ENCODE measurements at places on chromosomes 12 and 14.

- DNase-seq, result no peak
Observed at GRCh38 chr14:42149609-42150261, 543.1 kb downstream of the LRFN5 start.

DNA sequence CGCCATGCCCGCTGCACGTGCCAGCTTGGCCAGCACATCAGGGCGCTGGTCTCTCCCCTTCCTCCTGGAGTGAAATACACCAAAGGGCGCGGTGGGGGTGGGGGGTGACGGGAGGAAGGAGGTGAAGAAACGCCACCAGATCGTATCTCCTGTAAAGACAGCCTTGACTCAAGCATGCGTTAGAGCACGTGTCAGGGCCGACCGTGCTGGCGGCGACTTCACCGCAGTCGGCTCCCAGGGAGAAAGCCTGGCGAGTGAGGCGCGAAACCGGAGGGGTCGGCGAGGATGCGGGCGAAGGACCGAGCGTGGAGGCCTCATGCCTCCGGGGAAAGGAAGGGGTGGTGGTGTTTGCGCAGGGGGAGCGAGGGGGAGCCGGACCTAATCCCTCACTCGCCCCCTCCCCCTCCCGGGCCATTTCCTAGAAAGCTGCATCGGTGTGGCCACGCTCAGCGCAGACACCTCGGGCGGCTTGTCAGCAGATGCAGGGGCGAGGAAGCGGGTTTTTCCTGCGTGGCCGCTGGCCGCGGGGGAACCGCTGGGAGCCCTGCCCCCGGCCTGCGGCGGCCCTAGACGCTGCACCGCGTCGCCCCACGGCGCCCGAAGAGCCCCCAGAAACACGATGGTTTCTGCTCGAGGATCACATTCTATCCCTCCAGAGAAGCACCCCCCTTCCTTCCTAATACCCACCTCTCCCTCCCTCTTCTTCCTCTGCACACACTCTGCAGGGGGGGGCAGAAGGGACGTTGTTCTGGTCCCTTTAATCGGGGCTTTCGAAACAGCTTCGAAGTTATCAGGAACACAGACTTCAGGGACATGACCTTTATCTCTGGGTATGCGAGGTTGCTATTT is 914 bp upstream of the CCND2 start:
- DNase-seq, result no peak

DNA sequence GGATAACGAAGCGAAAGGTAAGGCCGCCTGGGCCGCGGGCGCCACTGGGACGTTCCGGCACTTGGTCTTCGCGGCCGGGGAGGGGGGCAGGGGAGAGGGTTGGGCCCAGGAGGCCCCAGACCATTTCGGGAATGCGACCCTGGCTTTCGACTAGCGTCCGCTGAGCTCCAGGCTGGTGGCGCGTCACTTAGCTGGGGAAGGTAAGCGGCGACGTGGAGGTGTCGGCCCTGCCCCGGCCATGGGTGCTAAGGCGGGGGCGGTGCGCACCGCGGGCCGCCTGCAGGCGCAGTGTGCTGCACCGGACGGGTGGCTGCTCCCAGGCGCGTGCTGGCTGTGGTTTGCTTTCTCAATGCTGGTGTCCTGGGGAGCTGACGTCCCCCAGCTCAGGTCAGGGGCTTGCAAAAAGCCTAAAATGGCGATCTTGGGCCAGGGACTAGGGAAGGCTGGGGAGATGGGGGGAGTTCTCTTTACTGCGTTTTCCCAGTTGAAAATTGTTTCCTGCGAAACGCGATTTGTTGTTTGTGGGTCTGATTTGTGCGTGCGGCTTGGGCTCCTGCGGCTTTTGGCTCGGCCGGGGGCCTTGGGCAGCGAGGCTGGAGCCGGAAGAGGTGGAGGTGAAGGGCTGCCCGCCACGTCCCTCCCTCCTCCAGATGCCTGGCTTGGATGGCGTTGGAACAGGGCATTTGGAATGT is 1.2 kb downstream of the HOXC10 start:
- no peak for DNase-seq

DNA sequence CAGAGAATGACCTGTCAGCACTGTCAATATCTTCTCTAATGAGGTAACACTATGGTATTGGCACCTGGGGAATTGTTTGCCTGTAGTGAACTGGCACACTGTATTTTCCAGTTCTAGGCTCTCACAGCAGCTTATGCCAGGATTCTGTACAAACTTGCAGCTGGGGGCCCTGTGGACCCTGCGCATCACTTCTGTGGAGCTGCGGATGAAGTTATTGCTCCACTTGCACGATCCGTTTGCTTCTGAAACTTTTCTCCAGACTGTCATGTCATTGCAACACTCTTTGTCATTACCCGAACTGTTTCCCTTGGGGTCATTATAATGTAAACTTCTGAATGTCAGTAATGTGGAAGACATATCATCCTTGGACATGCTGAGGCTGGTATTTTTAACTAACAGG is 3.9 kb downstream of the RNASE11 start:
- DNase-seq, result no peak

DNA sequence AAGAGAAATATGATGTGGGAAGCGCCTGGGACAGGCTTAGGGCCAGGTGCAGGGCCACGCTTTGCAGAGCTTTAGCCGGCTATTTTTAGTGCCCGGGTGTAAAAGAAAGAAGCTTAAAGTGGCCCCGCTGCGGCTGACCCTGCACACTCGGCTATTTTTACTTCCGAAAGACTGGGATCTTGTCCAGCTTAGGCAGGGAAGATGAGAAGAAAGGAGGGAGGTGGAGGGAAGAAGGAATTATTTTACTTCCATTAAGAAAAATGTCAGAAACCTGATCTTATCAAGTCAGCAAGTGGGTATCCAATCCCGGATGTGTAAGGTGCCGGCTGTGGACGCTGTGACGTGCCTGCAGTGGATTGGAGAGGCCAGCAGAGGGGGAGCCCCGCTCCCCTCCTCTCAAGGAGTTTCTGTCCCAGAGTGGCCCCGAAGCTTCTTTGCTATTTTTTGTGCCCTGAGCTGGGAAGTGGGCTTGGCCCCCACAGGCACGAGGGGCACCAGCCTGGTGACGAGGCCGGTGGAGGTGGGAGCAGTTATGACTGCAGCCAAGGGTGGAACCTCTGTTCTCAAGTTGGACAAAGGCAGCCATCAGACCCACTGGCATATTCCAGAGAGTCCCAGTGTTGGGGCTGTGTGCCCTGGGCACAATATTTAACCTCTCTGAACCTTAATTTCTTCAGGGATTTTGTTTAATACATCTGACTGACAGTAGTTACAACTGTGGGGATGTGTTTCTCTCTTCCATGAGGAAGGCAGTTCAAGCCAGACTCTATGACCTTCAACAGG is 97.7 kb downstream of the ESRRB start:
- no peak for DNase-seq

DNA sequence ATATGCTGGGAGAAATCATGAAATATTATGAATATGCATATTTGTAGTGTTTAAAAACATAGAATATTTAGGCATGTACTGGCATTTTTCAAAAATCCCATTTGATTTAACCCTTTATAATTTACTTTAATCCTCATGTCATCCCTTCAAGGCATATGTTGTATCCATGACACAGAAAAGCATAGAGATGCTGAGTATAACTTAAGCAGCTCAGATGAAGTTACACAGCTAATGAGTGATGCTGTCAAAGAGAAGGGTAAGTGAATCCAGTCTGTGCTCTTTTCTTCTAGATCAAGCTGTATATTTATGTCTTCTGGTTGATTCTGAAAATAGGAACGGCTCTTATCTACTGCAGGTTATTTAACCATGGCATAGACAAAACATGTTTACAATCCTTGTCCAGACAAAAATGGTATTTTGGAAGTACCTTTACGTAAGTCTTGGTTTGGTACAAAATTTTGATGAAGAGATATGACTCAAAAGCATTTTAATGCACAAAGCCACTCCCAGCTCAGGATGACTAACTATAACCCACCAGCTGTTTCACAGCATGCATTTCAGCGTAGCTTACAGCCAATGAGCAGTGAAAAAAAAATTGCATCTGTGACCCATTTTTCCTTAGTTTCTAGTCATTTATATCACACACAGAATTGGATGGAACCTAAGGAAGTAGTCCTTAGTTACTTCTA is 201.7 kb downstream of the STXBP6 start:
- no peak for DNase-seq

DNA sequence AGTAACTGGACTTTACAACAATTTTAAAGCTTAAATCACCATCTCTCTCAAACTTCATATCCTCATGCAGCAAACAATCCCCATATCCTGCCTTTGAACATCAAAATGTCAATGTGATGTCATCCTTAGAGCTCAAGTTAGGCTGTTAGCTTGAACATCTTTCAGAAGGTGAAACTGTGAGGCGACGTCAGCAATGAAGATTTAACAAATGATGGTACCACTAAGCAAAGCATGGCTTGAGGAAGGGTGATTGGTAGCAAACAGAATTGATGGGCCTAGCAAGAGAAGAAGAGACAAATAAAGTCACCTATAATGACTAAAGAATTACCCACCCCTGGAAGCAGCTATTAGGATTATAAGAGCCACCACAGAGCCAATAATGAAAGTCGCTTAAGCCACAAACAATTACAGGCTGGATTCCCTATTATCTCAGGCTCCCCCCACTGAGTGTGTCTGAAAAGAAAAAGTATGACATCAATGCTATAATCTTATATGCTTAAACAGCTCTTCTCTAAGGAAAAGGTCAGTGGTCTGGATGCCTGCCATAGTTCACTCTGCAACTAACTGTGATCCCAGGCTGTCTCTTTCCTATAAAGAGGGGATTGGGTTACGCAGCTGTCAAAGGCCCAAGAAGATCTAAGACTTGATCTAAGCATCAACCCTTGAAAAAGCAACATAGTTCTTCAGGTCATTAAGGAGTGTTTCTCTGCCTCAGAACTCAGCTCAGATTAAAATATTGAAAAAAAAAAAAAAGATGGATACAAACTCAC is 18.1 kb downstream of the EGLN3 start:
- no peak for DNase-seq

DNA sequence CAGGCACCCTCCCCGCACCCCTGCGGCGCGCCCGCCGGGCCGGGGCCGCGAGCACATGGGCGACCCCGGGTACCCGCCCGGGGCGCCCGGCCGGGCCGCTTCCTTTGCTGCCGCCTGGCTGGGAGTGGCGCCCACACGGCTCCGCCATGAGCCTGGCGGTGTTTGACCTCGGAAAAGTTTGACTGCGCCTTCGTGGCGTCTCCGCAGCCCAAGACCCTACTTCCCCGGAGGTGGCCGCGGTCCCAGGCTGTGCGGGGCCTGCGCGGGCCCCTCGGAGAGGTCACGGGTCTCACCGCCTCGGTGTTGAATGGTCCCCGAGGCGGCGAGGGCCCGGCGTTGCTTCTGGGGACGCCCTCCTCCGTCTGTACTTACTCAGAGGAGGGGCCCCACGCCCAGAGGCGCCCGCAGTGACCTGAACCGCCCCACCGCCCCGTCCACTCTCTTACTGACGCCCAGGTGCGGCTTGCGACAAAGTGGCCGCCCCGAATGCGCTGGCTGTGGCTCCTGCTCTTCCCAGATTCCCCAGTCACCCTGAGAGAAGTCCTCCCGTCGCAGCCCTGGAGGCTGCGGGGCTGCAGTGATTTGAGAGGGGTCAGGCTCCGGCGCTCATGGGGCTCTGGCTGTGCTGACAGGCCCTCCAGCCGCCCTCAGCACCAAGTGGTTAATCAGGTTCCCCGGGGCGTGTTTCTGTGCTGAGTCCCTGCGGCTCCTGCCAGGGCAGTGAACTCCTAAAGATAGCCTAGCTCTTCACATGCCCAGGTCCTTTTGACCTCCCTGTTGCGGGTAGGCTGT is 5.8 kb downstream of the KMT5A start:
- no peak for DNase-seq

GRCh38 chr14:99195602-99196309 is 76.2 kb downstream of the BCL11B start:
- no peak for DNase-seq

DNA sequence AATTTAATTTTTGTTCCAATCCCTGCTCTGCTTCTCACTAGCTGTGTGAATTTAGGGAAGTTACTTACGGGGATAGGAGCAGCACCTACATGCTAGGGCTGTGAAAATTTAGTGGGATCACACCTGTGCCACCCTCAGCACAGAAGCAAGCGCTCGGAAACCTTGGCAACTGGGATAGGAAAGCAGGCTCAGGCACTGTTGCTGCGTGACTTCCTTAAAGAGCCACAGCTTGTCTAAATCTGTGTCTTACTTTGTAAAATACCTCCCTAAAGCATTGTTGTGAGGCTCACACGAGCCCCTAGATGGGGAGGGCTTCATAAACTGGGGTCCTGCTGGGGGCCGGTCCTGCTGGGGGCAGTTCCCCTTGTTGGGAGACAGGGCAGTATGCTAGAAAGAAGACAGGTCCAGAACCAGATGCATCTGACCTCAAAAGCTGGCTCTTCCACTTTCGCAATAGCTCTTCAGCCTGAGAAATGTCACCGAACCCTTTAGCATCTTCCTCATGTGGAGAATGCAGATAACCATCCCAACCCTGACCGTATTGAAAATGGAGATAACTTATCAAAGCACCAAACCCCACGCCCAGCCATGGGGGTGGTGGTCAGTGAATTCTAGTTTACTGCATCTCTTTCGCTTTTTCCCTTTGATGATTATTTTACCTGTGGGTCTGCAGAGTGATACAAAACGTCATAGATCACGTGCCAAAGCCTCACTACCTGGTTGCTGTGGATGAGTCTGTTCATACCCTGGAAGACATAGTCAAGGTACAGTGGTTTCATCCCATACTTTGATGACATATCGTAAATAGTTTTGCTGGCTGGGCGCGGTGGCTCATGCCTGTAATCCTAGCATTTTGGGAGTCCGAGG is 54.1 kb downstream of the AK7 start:
- no peak for DNase-seq

DNA sequence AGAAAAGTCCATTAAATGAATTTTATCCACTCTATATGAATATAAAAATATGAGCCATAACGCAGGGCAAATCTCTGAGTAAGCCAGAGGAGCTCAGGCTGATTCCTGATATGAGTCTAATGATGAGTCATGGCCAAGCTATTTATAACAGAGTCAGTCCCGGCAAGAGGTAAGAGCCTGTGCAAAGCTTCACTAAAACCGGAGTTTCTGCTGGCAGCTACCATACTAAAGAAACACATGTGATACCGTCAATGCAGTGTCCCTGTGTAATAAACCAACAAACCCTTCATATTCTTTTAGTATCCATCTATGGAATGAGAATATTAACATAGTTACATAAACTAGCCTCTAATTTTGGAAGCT is 319.4 kb downstream of the KCNC2 start:
- no peak for DNase-seq

DNA sequence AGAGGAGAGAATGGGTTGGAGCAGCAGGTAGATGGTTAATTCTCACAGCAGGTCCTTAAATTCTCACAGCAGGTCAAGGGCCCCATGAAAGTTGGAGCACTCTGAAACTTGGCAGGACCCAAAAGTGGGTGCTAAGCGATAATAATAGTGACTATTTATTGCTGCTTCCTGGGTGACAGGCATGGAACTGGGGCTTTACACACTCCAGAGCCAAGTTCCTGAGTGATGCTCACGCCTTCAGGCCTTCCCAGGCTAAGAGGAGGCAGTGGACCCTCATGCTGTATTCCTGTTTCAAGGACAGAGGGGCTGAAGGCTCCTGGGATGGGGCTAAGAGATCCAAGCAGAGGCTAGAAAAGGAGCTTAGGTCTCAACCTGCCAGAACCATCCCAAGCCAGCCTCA is 180.9 kb upstream of the VASH1 start:
- no peak for DNase-seq

DNA sequence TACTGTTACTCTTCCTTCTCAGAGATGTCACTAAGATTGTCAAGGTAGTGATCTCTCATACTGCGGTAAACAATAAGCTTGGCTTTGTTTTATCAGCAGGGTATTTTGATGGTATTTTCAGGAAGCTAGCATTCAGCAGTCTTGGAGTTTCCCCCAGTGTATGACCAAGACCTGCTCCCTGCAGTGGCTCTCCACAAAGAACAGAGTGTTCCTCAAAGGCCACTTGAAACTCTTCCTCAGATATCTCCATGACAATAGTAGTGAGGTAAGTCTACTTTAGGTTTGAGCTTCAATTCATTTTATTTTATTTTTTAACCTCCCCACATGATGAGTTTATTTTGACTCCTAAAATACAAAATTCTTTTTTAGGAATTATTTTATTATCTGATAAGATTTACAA is 74.0 kb upstream of the G2E3 start:
- DNase-seq, result no peak
